Activated CD8-positive, alpha-beta T cell treated with anti-CD3 and anti-CD28 coated beads, Interleukin-2, amount 10 ng/mL, durations not matched to agents 7 days and 5 days (primary cell): ENCODE measurements at places on chromosomes 11 and 22.

- DNase-seq, result no peak
These were observed 246.8 kb upstream of the KIRREL3 start for GRCh38 chr11:127247261-127247851.

- DNase-seq, result no peak
These were observed 36.3 kb downstream of the PPP2R1B start for GRCh38 chr11:111729831-111730311.

DNA sequence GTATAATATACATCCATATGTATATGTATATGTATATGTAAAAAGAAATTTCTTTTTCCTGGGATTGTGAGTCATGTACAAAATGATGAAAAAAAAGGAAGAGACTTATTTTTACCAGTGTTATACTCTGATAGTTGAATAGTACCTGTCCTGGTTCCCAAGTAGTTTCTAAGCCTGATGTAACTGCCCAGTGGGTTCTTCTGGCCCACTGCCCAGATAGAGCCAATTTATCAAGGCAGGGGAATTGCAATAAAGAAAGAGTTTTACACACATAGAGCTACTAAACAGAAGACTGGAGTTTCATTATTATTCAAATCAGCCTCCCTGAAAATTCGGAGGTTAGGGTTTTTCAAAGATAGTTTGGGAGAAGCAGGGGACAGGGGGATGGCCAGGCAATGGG, 29.1 kb upstream of the NARS2 start:
- DNase-seq, result no peak

- DNase-seq, result peak; percentile 8
These were observed 108.4 kb downstream of the ZNF280B start for GRCh38 chr22:22400099-22400498.

DNA sequence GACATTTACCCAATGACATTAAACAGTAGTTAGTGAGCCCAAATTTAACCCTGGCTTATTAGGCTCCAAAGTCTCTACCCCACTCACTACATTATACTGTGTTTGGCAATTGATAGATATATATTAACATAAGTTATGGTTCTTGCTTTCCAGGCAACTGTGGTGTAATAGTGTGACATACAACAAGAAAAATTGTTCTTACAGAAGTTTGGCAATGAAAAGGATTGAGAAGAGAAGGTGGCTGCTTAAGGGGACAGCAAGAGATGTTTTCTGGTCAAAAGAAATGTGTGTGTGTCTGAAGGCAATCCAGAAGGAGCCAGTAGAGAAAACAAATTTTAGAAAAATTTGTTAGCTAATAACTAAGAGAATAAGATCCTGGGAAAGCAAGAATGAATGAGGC, 132.4 kb downstream of the SWAP70 start:
- DNase-seq, result no peak

GRCh38 chr22:28883917-28884746, 760 bp downstream of the ZNRF3 start:
- peak; percentile 42 for DNase-seq

GRCh38 chr11:12410006-12410728, 32.8 kb downstream of the PARVA start:
- no peak for DNase-seq

- no peak for DNase-seq
These were observed 40.2 kb upstream of the ACCSL start for GRCh38 chr11:44007481-44008087.

DNA sequence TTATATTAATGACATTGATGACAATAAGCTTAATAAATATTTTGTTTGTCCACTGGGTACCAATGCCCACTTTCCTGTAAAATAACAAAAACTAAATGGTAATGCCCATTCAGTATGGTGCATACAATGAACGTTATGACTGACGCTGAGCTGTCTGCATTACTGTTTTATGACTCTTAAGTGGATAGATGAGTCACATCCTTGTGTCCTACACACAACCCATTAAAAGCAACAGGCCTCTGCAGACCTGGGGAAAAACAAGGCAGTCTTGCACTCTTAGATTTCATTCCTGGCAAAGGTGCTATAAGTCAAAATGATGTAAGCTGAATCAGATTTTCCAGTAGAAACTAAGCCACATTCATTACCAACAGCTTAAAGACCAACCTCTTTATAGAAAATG, 176.3 kb upstream of the TMEM45B start:
- DNase-seq, result no peak

- DNase-seq, result no peak
These were observed 56.0 kb upstream of the B3GNT6 start for GRCh38 chr11:76978239-76978638.

DNA sequence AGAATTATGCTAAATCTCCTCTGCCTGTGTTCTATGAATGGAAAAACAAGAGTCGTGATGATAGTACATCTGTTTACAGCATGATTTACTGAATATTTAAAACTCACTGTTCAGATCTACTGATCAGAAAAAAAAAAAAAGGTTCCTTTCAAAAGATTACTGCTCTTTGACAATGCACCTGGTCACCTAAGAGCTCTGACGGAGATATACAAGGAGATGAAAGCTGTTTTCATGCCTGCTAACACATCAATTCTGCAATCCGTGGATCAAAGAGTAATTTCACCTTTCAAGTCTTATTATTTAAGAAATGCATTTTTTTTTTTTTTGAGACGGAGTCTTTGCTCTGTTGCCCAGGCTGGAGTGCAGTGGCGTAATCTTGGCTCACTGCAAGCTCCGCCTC, 30.7 kb downstream of the CLTCL1 start:
- no peak for DNase-seq

DNA sequence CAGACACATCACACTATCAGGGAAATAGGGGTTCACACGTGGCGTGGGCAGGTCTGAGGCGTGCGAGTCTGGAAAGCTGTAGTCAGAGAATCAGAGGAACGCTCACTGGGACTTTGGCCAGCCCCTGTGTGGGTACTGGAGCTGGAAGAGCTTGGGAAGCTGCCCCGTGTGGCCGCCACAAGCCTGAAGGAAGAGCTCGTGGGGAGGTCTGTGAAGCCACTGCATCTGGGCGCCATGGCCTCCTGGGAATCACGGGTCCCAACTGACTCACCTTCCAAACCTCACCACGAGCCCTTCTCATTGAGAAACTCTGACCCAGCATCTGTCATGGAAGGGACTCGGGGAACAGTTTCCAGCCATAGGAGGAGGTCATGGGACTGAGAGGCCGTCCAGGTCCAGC, 5.9 kb upstream of the MRGPRF start:
- no peak for DNase-seq

DNA sequence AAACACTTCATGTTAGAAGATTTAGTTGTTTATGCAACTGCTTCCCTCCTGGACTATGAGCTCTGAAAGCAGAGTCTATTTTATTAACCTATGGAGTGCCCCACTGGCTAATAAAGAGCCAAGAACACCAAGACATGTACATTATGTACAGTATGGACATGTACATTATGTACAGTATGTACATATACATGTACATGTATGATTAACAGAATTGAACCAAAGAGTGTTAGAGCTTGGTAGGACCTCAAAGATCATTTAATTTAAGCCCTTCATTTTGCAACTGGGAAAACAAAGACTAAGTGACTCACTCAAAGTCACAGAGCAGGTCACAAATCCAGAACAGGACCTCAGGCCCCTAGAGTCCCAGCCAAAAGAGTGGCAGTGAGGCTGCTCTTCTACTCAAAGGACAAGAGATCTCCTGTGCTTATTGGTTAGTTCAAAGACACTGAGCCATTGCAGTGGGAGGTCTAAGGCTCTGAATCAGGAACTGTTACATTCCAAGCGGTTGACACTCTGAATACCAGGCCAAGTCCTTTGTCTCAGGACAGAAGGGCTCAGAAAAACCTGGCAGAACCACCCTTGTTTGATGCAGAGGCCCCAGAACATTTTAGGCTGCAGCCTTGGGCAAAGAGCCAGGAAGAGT, 103.8 kb downstream of the FAM168A start:
- DNase-seq, result no peak

GRCh38 chr11:14081581-14082231, 119.2 kb downstream of the SPON1 start:
- DNase-seq, result no peak

DNA sequence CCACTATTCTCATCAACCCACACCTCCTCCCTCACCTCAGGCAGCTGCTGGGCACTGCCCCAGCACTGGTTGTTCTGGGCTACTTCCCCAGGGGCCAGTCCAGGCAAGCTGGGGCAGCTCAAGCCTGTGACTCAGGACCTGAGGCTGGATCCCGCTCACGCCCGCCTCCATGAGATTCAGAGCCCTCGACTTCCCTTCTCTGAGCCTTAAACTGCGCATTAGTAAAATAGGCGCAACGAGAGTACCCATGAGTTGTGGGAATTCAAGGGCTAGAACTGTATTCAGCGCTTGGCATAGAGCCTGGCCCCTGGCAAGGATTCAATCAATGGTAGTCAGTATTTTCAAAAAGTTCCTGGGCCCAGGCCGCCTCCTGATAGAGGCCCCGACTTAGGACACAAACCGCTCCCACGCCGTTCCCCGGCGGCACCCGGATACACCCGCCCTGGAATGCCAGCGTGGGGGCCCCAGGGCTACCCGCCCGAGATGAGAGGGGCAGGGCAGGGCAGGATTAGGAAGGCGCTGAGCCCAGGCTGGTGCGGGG, 723 bp upstream of the CD82 start:
- DNase-seq, result no peak

GRCh38 chr11:102546427-102546826, 15.9 kb upstream of the MMP7 start:
- no peak for DNase-seq
